NCI-H774 (cell line): ENCODE measurements at places on chromosomes 1 and 21.

DNA sequence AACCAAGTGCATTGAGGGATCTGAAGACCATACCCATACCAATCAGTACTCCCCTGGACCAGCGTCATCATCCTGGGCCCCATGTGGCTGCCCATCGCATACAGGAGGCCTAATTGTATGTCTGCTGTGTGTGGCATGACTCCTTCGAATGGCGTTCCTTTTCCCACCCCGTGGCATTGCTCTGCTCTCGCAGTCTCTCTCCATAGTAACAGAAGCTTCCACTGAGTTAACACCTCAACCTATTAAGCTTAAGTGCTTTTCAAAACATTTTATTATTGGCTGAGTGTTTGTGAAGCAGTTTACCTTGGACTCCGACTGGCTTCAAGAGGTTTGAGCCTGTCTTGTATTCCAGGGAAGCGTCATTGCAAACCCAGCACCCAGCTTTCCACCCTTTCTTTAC lies 187.1 kb upstream of the LMO4 start:
- DNase-seq = peak; percentile 49

- no peak for DNase-seq
Measured at GRCh38 chr1:175599212-175599705, 144.1 kb downstream of the TNR start.

DNA sequence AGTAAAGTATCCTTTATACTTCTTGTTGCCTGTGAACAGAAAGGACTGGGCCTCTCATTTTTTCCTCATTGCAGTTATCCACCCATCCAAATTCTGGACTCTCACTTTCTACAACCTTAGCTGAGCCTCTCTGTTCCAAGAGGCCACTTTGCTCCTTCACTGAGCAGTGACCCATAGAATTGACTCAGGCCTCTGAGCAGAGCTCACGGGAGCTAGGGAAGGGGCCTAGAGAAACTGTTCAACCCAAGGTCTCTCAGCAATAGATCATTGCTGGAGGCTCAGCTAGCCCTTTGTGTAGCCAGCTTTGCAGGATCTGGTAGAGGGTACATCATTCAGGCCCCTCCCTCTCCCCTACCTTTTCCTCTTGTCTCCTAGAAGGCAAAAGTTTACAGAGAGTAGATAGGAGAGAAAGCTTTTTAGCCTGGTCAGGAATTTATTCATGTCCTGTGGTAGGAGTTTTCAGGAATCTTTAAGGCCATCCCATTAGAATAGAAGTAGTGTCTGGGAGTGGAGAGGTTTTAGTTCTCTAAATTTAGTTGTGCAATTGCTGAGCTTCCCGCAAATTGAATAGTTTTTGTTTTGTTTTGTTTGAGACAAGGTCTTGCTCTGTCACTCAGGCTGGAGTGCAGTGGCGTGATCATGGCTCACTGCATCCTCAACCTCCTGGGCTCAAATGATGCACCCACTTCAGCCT lies 6.7 kb downstream of the INTS3 start:
- DNase-seq = no peak

- no peak for DNase-seq
Measured at GRCh38 chr1:209402697-209403096, 180.8 kb upstream of the CAMK1G start.

GRCh38 chr1:206708882-206709281 lies 24.2 kb downstream of the MAPKAPK2 start:
- DNase-seq = no peak

DNA sequence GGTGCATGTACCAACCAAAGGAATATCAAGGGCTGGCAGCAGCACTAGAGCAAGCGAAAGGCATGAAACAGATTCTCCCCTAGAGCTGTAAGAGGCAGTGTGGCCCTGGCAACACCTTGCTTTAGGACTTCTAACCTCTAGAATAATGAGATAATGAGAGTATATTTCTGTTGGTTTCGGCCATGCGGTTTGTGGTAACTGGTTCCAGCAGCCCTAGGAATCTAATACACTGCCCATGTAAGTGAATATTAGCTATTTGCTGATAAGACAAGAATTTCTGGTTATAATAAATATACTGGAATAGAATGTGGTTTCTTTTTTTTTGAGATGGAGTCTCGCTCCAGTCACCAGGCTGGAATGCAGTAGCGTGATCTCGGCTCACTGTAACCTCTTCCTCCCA lies 199.4 kb downstream of the GABPA start:
- DNase-seq = no peak

DNA sequence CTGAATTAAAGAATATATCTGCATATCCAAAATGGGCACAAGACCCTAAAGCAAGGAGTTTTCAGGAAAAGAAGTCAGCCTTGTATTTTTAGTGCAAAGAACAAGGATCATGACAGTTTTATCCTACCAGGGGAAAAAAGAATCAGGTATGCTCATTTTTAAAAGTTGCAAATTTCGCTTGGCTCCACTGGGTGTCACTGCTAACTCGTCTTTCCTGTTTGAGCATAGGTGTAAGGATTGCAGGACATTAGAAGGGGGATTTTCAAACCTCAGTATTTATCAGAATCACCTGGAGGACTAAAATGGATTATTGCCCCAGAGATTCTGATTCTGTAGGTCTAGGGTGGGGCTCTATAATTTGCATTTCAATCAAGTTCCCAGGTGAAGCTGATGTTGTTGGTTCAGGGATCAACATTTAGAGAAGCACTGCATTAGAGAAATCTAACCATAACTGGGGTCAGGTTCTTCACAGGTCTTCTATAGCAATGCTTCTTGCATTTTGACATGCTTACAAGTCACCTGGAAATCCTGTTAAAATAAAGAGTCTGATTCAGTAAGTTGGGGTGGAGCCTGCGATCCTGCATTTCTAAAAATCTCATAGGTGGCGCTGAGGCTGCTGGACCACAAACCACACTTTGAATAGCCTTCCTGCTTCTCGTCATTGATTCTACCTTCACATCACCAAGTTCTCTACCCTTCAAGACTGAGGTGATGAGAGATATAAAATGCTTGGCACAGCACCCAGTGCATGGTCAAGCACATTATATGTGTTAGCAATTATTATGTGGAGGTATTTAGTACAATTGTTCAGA lies 39.6 kb downstream of the NUF2 start:
- peak; percentile 40 for DNase-seq

DNA sequence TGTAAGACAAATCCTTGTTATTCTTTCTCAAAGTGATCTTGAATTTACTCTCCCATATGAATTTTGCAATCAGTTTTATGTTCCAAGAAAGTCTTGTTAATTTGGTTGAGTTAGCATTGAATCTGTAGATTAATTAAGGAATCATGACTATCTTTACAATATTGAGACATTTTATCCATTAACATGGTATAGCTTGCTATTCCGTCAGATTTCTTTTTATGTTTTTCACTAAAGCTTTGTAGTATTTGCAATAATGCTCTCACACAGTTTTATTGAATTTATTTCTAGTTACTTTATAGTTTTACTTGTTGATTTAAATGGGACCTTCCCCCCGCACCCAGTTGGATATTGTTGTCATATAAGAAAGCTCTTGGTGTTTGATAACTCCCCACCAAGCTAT lies 5.8 kb upstream of the EDARADD start:
- DNase-seq = no peak

GRCh38 chr1:6450943-6451373 lies 15.0 kb downstream of the TNFRSF25 start:
- DNase-seq = no peak

- DNase-seq = no peak
Measured at GRCh38 chr1:17984583-17984982, 123.0 kb upstream of the IGSF21 start.

- no peak for DNase-seq
Measured at GRCh38 chr1:94808669-94809068, 11.5 kb upstream of the SLC44A3 start.

DNA sequence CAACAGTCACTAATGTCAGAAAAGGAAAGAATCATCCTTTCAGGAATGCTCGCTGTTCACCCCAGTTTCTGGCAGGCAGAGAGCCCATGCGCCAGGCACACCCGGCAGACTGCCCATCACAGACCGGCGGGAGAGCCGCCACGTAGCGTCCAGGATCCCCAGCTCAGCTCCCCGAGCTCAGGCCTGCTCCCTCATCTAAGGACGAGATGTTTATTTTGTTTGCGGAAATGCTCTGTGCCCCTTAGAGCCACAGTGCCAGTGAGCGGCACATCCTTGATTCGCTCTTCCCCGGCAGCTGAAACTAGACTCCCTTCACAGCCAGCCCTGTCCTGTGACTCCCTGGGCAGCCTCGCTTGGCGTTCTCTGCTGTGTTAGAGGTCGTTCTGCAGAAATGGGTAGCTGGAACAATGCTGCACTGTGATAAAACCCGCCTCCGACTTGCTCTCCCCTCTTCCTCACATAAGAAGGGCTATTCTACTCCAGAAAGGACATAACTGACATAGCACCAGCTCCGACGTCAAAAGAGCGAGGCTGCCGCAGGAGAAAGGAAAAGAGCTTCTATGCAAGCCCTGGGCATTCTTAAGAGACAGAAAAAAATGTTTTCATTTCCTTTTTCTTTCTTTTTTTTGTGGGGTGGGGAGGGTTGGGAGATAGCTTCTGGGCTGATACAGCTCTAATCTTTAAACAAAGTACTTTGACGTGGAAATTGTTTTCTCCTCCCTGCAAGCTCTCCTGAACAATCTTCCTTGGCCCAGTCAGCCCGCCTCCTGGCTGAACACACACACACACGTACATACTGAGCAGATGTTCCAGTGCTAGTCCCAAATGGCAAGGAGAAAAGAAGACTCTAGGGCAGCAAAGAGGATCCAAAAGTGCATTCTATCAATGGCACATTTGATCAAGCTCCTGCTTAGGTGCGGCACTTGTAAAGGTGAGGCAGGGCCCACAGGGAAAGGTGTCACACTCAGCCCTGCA lies 37.2 kb downstream of the MRAP start:
- no peak for DNase-seq

DNA sequence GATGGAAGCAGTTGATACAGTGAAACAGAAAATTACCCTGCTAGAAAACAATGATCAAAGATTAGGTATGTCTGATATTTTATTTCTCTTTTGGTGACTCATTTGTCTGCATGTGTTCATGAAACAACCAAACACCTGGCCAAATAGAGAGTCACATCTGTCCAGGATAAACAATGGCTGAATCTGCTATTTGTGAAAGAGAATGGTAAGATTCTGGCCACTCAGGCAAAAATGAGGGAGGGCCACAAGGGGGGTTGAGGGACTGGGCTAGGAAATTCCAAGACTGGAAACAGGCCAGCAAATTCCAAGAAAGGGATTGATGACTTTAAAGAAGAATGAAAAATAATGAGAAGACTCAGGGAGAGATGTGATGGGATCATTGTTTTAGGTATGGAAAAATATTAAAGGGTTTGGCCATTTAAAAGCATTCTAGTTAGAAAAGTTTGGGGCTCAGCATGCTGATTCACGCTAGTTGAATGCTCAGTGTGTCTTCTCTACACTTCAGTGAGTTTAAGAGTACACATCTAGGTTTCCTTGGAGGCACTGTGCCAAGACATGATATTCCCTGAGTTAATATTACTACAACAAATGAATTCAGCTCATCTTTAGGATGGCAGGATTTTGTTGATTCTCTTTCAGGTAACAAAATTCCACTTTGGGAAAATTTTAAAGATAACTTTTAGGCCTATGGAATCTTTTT lies 44.9 kb downstream of the TRAF5 start:
- DNase-seq = no peak

DNA sequence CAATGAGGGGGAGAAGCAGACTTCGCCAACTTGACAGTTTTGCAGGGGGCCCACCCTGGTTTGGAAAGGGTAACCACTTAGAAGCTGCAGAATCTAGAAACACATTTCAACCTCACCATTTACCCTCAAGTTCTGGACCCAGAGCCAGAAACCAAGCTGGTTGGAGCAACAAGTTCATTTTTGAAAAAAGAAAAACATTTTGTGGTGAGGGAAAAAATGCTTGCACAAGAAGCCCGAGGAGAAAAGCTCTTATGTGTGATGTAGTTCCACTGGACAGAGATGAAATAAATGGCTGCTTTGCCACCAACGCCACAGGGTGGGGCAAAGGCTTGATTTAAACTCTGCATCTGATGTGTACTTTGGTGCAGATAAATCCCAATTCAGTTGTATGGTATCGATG lies 10.6 kb upstream of the NGF start:
- no peak for DNase-seq

DNA sequence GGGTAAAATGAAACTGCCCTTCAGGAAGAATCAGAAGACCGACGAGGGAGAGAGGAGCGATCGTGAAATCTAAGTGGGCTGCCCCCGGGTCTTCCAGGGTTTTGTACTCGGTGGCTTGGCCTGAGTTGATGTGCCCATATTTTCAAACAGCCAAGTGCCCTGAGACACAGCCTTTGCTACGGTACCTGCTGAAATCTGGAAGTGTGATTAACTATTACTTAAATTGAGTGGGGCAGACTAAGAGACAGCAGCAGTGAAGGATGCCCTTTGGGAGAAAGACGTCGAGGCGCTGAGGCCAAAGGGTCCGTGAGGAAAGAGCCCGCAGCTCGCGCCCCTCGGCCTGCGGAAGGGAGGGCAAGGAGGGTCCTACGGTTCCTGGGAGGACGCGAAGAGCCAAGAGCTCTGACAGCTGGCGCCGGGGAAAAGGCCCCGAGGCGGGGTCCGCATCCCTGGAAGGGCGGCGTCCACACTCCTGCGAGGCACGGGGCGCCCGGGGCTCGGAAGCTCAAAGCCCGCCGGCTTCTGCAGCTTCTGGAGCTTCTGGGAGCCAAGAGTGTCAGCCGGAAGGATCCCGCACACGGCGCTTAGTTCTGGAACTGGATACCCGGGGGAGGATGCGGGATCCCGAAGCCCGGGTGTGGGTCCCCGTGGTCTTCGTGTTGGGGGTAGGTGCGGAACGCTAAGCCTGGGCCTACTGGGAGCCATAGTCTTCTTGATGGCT lies 15.4 kb upstream of the RNU1-4 start:
- no peak for DNase-seq

GRCh38 chr1:178877896-178878295 lies 7.0 kb upstream of the ANGPTL1 start:
- DNase-seq = no peak

DNA sequence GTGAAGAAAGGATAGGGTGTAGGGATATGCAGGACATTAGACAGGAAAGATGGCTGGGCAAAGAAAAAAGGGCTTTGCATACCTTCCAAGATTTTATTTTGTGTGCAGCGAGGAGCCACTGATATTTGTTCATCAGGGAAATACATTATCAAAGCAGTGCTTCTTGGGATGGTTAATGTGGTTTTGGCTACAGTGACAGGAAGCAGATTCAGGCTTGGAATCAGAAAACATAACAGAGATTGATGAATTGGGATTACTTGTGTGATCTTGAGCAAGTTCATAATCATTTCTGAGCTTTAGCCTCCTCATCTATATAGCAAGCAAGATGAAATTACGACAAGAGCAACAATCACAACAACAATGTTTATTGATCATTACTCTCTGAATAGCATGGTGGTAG lies 249.2 kb upstream of the SGIP1 start:
- no peak for DNase-seq

DNA sequence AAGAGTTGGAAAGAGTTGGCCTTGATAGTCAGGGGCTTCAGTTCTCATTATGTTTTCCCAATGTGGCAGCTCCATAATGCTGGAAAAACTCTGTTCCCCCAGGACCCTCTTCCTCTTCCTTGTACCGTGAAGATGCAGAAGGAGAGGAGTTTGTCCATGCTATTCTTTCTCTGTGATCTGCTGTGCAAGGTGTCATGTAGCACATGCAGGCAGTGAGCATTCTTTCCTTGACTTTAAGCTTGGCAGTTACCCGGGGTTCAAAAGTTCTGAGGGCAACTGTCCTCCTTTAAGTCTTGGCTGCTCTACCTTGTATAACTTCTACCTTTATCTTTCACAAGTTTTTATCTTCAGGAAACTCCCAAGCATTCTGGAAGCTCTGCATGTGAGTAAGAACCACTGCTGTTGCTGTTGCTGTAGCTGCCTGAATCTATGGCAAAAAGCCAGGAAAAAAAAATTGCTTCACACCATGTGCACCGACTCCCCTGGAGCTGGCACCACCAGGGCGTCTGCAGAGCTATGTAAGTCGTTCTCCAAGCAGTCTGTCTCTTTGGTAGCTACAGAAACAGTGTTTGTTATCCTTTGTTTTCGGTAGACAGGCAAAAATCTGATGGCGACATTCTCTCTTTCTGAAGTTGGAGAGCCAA lies 42.7 kb upstream of the SLC16A1 start:
- DNase-seq = no peak
